ENCODE measurements at places on chromosomes 5 and 9. TPM values are rescaled to one million over a fixed set of nuclear protein-coding genes. Genes with fewer than 3 reads are reported as not detected.

GRCh38 chr5:60386436-60387050 is 313.4 kb downstream of the DEPDC1B start:
- no peak for DNase-seq

DNA sequence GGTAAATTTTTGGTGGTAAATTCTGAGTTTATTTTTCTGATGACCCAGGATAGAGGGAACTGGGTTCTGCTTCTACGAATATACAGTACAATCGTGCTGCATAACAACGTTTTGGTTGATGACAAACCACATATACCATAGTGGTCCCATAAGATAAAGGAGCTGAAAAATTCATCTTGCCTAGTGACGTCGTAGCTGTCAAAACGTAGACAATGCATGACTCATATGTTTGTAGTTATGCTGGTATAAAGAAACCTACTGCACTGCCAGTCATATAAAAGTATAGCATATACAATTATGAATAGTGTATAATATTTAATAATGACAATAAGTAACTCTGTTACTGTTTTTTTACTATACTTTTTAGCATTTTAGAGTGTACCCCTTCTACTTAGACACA is 244.0 kb downstream of the GAS1 start:
- DNase-seq: no peak

DNA sequence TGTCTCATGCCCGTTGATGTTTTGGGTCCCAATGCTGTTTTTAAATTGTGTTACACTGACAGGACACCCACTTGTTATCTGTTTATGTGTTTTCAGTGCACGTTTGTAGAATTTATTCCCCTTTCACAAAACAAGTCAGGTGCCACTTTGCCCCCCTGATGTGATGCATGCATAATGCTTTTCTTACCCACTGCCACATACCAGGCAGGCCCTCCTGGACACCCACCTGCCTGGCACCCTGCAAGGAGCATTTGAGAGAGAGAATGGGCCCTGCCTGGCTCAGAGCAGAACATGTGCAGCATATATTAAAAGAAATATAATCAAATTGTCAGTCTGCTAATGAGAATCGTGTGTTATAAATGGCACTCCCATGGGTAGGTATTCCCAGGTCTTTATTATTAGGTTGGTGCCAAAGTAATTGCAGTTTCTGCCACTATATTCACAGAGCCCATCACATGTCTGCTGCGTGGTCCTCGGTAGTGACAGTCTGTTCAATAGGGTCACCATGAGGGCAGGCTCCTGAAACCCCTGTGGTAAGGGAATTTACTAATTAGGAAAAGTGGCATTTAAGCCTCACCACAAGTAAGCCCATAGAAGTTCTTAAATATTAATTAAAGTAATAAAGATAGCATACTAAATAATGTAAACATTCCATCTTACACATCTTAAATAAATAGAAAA is 52.2 kb upstream of the CKMT2 start:
- DNase-seq: no peak

GRCh38 chr5:148732692-148733091 is 78.4 kb upstream of the HTR4 start:
- no peak for DNase-seq

- no peak for DNase-seq
Observed at GRCh38 chr5:63726496-63726895, 235.7 kb downstream of the HTR1A start.

GRCh38 chr5:90894866-90895420 is 336.3 kb downstream of the ADGRV1 start:
- DNase-seq: no peak

DNA sequence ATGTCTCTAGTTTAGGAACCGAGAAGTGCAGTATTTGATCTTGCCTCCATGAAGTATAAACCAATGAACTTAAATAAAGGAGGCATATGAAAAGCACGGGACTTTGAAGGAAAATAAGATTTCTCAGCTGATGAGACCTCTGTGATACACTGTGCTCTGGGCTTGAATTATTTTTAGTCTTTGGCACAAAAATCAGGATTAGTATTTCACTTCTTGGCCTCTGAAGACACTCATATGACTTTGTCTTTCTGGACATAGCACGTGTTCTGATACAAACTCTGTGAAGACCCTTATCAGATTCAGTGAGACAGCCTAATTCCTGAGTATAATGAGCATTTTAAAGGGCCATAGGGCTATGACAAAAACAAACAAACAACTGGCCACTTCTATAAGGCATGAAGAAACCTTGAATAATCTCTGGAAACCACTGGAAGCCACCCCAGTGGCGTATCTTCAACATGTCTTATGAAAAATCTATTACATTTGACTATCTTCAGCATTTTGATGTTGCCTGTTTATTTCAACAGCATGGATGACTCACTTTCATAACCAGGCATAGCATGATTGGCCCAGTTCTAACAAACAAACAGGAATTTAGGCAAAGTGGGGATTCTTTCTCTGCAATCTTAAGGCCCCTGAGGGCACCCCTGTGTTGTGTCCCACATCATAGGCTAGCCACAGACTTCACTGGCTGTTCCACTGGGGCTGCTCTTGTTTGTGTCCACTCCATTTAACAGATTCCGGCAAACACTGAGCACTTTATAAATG is 90.3 kb upstream of the ZNF462 start:
- no peak for DNase-seq

DNA sequence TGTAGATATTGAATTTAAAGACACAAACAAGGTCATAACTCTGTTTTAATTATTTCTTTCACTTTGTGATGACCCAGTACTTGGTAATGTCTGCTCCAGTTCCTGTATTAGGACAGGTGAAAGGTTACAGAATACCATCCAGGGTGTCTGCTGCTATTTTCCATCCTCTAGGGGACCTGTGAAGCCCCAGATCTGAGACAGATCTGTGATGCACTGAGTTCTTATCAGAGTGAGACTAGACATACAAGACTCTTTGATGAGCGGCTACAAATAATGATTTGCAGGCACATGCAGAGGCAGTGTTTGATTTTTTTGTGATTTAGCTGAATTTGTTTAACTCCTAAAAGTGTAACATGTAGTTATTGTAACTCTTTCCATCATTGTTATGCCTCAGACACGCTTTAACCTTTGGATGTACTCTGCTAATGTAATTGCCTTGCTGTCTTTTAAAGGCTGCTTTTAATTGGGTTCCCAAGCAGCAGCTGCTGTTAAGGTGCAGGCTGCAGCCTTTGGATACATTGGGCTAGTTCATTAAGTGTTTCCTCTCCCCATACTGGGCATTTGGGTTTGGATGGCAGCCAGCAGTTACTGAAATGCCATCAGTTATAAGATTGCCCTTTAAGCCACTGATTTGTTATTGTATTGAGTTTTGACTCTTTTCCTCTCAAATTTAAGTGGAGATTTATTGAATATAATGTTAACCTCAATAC is 63.3 kb downstream of the RASGRF2 start:
- no peak for DNase-seq

GRCh38 chr9:82457891-82458290 is 469.3 kb downstream of the SPATA31D1 start:
- no peak for DNase-seq

GRCh38 chr9:136051453-136051836 is 43.6 kb downstream of the NACC2 start:
- DNase-seq: no peak

- DNase-seq: no peak
Observed at GRCh38 chr9:94822273-94822672, 95.8 kb downstream of the AOPEP start.

DNA sequence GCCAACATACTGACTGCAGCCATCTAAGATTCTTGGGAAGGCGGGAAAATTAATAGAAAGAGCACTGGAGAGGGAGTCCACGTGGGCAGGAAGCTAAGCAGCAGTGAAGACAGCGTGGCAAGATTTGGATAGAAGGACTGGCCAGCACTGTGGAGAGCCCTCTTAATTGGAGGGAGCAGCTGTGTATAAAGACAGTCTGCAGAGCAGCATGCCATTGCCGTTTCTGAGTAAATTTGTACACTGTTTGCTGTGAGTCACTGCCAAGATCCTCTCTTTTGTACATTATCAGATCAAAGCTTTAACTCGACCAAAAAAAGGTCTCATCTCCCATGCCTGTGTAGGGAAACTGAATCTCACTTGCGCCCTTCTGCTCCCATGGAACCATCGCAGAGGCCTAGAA is 45.3 kb downstream of the INSYN2B start:
- no peak for DNase-seq

- no peak for DNase-seq
Observed at GRCh38 chr5:133506181-133506580, 106.2 kb downstream of the FSTL4 start.

DNA sequence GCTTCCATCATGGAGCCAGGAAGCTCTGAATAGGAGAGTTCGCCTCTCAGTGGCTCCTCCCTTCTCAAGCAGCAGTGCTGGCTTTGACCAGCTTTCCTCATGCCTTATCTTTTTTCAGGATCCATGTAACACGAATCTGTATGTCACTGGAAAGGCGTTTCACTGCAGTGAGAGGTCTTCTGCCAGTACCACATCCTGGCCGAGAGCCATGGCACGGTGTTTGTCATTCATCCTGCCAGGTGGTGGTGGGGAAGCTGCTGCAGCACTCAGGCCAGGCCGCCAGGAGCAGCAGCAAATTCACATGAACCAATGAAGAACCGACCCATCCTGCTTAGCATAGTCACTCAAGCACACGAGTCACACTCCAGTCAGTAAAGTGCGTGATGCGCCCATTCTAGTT is 179.0 kb downstream of the FANCC start:
- no peak for DNase-seq

DNA sequence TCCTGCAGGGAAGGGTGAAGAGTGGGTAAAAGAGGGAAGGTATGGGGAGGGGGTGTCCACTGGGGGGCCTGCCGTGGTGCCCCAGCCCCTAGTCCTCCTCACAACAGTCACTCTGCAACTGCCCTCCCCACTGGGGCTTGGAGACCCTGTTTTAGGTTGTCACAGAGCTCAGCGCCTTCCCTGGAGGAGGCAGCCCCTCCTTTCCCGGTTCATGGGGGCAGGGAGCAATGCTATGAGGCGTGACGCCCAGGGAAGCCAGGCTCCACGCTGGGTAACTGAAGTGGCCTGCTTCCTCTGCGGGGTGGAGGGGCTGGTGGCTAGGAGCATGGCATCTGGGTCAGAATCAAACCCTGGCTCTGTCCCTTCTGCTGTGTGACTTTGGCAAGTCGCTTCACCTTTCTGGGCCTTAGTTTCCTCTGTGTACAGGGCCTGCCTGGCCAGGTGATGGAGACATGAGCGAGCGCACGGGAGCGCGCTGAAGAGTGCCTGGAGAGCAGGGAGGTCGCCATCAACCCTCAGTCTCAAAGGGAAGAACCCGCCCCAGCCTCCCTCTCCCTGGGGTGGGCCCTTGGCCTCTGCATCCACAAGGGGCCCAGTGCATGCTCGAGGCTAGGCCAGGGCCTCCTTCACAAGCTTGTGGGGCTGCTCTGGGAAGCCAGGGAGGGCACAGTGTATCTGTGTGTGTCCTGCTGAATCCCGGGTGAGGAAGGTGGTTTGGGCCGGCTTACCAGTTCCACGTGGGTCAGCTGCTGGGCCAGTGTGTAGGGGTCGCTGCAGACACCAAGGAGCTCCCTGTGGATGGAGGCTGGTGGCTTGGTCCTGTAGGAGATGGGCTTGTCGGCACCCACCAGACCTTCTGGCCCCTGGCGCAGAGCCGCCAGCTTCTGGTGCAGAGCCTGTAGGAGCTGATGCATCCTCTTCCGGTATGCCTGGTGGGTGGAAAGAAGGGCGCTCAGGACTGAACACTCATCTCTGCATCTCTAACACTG is 56.4 kb upstream of the RNF130 start:
- DNase-seq: no peak

DNA sequence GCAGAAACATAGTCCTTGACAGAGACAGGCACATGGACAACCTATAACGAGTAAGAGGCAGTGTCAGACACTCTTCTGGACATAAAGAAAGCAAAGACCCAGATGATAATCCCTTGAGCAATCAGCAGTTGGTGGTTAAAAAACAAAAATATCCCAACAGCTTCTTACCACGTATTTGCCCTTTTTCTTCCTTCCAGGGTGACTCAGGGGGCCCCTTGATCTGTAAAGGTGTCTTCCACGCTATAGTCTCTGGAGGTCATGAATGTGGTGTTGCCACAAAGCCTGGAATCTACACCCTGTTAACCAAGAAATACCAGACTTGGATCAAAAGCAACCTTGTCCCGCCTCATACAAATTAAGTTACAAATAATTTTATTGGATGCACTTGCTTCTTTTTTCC is 9.5 kb downstream of the GZMK start:
- no peak for DNase-seq

- no peak for DNase-seq
Observed at GRCh38 chr9:86488794-86489193, 134.6 kb upstream of the TUT7 start.

- DNase-seq: no peak
Observed at GRCh38 chr9:107178293-107178692, 104.8 kb upstream of the RAD23B start.

The C9orf50 gene
- total RNA-seq: not detected

The ASPN gene
- total RNA-seq: 18.8 TPM

The PLK2 gene
- total RNA-seq: 37.9 TPM

The TPPP gene
- 30.1 TPM for total RNA-seq

The GPR21 gene
- total RNA-seq: not detected

The WNK2 gene
- total RNA-seq: 246 TPM

The PCDHGA6 gene
- total RNA-seq: 3.7 TPM
